ENCODE measurements at places on chromosomes 1 and 21.

DNA sequence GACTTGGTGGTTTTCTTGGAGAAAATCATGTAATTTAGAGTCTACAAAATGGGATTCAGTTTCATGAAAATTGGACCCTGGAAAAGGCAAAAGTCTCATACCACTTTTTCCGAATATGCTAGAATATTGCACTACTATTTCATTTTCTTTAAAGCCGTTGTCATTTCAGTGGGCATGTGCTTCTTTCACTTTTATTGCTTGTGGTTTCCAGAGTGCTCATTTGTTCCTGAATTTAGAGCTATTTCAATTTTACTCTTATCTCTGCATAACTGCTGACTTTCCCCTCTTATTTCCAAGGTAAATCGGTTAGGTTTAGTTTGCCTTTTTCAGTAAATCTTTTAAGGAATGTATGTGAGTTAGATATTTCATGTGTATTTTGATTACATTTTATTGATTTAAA lies 11.6 kb downstream of the HHAT start:
- DNase-seq = no peak

DNA sequence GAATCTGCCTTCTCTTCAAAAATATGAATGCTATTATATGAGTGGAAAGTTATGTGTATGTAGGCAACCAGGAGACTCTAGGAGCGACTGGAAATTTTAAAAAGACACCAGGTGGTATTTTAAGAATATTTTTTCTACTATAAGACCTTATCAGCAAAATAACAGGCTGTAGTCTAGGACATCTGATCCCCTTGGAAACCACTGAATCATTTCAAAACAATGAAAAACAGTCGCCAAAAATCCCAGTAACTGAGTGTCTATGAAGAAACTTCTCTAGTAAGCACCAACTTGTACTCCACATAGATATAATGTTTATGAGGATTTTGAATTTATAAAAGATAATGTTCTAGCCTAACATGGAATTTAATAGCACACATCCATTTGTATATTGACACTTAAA lies 358.5 kb downstream of the GPATCH2 start:
- DNase-seq = no peak

DNA sequence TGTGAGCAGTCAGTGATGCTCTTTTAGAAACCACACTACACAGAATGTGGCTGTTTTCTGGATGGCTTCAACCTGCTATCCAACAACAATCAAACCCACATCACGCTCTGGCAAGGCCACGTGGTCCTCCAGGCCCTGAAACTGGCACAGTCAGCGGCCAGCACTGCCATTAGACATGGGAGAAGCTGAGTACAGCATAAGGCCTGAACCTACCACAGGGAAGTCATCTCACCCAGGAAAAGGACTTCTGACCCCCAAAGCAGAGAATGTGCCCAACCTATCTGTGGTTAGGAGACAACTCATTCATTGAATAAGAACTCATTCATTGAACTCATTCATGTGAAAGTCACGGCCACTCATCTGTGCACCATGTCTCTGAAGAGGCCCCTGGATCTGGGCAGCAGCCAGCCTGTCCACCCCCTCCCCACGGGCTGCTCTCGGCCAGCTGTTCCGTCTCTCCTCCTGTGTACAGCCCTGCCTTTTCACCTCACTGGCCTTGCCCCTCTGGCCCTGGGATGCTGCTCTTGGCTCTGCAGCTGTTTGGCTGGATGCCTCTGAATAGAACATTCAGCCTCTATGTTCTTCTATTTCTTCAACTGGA lies 41.1 kb downstream of the C1orf198 start:
- DNase-seq = no peak

GRCh38 chr1:81330521-81330920 lies 470.2 kb upstream of the ADGRL2 start:
- no peak for DNase-seq

GRCh38 chr1:201505503-201505890 lies 1.4 kb downstream of the CSRP1 start:
- DNase-seq = no peak

DNA sequence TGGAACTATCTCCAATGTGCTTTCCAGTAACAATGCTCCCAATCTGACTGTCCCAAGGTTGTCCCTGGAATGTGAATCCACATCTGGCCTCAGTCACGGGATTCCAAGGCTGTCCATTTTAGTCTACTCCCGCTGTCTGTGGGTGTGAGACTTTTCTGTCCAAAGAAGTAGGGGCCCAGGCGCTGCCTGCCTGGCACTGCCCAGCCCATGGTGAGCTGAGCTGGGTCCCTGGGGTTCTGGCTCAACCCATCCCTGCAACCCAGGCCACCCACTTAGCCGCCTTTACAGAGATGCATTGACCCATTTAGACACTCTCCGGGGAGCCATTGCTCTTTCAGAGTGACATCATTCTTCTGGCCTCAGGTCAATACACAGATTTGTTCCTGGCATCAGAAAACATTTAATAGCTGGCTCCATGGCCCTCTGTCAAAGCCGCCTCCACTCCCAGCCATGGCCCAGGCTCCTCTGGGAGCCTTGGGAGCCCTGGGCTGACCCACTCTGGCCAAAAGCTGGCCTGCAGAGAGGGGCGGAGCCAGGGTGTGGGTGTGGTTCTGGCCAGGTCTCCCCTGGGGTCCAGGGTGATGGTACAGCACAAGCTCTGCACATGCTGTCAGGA lies 47.2 kb upstream of the PAX7 start:
- DNase-seq = no peak

DNA sequence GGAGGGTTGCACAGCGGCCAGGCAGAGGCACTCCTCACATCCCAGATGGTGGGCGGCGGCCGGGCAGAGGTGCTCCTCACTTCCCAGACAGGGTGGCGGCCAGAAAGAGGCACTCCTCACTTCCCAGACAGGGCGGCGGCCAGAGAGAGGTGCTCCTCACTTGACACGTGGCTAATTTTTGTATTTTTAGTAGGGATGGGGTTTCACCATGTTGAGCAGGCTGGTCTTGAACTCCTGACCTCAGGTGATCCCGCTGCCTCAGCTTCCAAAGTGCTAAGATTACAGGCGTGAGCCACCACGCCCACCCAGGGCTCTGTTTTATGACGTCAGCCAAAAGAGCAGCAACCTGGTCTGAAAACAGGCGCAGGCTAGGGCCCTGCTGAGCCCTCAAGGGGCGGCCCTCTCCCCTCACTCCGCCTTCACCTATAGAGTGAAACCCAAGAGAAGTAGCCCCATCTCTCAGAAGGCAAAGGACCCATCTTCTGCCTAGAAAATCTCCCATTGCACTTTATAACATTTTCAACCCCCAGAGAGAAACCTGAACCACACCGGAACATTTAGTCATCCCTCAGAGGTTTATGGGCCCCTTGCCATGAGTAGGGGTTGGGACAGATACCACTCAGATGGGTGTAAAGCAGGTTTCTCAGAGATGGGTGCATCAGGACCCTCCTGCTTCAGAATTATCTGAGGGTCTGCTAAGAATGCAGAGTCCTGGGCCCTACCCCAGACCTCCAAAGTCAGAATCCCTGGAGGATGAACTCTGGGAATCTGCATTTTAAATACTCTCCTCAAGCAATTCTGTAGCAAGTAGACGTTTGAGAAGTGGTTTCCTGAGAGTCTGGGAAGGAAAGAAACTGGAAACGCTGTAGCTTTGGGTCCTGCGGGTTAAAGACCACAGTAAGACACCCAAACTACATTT lies 40.8 kb downstream of the CDK18 start:
- no peak for DNase-seq

DNA sequence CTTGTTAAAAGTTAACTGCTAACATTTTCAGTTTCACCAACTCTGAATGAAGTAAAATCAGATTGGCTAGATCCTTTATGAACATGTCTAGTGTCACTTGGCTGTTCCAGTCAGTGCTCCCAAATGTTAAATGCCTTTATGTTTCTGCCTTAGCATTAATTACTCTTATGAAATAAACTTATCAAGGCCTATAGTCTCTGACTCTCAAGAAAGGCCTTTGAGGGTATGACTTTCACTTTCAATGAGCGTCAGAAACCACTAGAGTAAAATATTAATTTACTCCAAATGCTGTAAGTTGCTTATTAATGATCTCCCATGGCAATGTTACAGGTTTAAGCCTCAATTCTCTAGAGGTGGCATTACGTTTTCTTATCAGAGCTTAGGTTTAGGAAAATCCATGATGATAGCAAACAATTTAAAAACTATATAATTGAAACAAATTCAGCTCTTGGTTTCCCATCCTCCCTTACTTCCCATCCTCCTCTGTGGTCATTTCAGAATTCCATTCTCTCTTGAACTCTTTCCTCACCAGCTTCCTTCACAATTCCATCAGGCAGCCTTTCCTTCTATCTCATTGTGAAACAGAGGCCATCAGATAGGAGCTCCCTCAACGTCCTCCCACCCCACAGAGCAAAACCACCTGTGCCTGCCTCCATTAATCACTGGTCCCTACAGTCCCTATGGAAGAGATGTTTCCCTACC lies 108.6 kb upstream of the COP1 start:
- no peak for DNase-seq

DNA sequence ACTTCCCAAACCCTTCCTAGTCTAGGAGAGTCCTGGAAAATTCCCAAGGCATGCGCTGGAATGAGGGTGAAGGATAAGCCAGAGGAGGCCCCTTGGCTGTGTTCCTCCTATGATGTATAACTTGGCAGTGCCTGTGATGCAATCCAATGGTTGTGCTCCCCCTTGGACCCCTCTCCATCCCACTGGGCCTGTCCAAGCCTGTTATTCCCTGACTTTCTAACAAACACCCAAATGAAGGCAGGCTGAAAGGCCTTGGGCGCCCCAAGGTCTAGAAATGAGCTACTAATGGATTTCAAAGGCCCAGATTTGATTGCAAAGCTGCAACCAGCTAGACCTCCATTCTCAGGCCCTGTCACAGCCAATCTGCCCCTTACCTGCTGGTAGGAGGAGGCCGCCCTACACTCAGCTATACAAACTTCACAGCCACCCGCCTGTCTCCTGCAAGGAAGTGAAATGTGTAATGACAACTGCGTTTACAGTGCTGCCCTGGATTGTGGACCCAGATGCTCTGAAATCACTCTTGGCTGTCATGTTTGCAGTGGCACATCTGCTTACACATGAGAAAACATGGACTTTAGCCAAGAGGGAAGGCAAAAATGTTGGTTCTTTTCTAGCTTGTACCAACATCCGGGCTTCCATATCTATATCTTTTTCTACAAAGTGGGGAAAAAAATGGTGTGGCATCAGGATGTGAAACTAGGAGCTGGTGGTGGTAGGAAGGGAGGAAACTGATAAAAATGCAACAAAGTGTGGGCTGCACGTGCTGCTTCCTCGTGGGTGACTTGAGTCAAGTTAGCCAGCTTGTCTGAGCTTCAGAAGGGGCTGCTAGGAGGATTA lies 130.4 kb downstream of the TRABD2B start:
- DNase-seq = no peak

Data from iPS DF 19.7 (cell line).